ENCODE measurements at places on chromosomes 1 and 21.

DNA sequence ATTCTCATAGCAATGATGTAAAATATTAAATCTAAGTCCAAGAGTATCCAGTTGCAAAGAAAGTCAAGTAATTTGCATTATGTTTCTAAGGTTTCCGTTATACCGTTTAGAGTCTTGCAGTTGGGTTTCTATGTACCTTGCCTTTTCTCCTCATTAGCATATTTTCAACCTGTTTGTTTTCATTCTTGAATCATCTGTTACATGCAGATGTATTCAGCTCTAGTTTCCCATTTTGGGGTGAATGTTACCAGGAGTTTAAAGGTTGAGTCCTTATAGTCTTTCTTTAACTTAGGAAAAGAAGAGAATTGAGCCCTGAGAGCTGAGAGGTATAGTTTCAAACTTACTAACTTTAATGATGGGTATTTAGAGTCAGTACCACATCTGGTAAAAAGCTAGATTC is 139.9 kb downstream of the NFIA start:
- no peak for DNase-seq

DNA sequence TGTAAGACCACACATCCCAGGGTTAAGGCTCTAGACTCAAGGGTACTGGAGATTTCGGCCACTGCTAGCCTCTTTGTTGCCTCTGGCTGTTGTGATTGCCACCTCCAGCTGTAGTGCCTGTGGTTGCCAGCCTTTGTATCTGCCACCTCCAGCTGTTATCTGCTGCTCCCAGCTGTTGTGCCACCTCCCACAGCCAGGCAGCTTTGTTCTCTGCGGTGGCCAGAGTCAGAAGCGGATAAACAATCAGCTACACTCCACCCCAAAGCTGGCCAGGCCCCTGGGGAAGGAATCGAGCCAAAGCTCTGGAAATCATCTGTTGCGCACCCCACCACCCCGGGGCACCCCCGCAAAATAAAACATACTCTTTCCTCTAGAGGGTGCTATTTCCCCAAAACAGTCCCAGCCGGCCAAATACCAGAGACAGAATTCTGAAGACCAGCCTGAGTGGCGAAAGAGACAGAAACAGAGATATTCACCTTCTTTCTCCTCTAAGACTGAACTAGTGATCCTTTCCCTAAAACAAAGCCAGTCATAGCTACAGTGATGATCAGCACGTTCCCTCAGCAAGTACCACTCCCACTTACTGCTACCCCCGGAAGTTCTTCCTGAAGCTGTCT is 14.8 kb upstream of the PIGM start:
- DNase-seq = peak; percentile 73

GRCh38 chr1:54816130-54816529 is 15.0 kb upstream of the TTC22 start:
- DNase-seq = no peak

- no peak for DNase-seq
These were observed 15.3 kb upstream of the IL23R start for GRCh38 chr1:67150931-67151330.

DNA sequence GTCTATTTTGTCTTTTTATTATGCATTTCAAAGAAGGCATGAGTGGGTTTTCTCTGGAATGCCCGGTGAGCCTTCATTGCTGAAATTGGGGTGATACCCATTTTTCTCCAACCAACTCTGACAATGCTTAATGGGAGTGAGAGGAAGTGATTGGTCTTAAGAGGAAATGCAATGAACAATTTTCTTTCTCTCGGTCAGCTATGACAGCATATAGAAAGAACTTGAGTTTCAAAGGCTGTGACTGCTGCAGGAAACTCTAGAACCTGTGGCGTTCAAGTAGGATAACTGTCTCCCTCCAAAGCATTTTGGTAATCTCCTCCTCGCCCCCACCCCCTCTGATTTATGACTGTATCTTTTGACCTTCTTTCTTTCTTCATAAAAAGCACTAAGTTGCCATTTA is 155.9 kb downstream of the LYPLAL1 start:
- DNase-seq = no peak

DNA sequence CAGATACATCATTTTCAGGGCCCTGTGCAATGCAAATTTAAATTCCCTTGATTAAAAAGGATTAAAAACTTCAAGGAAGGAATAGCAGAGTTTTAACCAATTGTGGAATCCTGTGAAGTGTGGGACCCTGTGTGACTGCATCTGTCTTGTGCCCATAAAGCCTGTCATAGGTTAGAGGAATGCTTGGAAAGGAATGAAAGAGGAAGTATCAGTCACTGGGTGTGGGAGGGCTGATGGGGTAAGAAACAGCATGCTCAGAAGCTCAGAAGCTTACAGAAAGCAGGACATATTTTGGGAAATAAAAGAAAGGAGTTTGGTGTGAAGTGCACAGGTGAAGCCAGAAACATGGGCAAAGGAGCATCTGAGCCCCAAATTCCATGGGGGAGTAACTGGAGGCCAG is 150.8 kb upstream of the ETV3 start:
- no peak for DNase-seq

DNA sequence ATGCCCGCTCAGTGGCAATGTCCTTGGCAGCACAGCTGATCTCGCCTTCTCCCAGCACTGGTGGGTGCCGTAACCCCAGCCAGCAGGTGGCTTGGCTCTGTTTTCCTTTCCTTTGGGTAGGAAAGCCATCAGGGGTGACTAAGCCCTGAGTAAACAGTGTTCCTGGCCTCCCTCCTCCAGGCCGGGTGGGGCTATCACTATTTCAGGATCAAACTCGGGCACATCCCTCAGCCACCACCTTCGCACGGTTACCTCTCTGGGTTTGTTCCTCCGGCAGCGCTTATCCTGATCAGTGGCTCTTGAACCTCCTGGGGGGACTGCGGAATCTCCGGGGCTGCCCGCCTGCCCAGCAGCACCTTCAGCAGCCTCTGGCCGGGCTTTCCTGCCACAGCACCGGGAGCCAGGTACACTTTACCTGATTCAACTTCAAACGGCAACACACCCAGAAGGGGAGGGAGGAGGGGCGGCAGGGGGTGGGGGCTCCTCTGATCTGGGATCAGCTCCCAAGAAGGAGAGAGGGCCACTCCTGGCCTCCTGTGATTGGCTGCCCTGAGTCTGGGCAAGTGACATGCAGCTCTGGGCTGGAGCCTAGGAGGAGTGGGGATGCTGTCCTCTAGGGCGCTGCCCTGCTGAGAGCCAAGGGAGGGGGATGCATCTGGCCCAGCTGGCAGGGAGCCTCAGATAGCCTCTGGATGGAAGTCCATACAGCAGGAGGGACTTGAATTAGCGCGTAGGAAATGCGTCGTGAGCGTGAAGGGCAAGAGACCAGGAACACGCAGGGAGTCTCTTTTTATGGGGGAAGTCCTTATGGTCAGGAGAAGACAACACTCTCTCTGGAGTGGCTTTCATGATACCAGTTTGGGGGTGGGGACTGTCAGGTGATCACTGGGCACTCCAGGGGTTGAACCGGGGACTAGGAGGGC is at the start of gene ASCL5:
ASCL5 (minus strand) TSS at position 353 of the 923 bp plus-strand sequence. CDS start 11,812 bp downstream, outside the sequence.
- peak; percentile 73 for DNase-seq

DNA sequence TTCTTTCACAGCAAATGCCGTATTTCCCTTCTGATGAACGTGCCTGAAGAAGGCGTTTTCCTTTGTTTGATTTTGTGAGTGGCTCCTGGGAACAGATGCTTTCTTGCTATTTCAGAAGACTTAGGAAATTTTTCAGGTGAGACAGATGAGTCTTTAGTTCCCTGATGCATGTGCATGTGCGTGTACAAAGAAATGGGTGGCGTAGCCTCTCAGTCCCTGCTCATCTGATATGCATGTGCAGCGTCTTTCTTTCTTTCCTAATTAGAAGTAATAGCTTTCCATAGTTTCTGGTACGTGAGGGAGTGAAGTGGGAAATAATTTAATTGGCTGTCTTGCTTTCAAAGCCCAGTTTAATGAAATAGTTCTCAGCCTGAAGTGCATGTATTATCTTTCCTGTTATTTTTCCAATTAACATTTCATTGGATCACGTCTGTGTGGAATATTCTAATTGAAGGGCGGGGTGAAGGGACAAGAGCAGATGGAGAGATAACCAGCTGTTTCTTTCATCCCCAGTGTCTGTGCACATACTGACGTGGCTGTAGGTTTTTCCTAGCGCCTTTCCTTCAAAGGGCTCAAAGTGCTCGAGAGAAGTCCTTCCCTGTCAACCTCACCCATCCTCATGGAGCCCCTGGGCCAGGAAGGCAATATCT is 104.3 kb downstream of the FAM78B start:
- no peak for DNase-seq

DNA sequence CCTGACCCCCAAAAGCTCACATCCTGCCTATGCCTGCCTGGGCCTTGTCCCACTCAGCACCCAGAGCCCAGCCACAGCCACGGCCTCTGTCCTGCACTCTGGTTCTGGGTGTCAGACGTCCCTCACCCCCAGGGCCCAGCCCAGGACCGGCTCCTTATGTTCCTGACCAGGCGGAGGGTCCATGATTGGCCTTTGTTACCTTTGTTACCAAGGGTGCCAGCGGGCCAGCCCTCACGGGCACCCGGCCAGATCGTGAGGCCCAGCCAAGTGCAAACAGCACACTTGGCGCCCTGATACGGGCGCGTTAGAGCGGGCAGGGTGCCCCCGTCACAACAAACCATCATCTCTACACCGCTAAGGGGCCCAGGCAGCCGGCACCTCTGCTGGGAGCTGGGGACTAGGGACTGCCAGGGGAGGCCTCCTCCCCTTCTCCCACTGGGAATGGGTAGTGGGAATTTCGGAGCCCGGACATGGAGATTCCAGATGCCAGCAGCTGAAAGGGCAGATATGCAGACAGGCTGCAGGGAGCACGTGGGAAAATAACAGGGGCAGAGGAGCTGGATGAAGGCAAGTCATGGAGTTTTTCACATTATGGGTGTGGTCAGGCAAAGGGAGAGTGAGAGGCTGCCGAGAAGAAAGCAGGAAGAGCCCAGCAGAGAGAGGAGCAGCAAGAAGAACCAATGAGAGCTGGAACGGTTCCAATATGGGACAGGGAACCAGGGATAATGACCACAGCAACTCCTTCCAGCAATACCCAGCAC is 22.1 kb downstream of the HSPG2 start:
- DNase-seq = no peak

- no peak for DNase-seq
These were observed 70.5 kb upstream of the RUNX1 start for GRCh38 chr21:35119501-35120047.

DNA sequence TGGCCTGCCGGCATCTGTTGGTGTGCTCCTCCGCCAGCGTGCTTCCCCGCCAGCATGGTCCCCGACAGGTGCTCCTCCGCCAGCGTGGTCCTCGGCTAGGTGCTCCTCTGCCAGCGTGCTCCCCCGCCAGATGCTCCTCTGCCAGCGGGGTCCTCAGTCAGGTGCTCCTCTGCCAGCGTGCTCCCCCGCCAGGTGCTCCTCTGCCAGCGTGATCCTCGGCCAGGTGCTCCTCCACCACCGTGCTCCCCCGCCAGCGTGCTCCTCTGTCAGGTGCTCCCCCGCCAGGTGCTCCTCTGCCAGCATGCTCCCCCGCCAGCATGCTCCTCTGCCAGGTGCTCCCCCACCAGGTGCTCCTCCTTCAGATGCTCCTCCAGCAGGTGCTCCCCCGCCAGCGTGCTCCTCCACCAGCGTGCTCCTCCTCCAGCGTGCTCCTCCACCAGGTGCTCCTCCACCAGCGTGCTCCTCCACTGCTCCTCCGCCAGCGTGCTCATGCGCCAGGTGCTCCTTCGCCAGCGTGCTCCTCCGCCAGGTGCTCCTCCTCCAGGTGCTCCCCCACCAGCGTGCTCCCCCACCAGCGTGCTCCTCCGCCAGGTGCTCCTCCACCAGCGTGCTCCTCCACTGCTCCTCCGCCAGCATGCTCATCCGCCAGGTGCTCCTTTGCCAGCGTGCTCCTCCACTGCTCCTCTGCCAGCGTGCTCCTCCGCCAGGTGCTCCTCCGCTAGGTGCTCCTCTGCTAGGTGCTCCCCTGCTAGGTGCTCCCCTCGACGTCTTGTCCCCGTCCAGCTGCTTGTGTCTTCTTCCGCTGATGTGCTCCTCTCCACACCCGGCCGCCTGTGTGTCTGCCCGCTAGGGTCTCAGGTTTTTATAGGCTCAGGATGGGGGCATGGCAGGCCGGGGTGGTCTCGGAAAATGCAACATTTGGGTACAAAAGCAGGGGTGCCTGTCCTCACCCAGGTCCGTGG is 223.0 kb downstream of the NRIP1 start:
- DNase-seq = no peak

GRCh38 chr1:118306851-118307250 is 121.8 kb upstream of the SPAG17 start:
- no peak for DNase-seq

DNA sequence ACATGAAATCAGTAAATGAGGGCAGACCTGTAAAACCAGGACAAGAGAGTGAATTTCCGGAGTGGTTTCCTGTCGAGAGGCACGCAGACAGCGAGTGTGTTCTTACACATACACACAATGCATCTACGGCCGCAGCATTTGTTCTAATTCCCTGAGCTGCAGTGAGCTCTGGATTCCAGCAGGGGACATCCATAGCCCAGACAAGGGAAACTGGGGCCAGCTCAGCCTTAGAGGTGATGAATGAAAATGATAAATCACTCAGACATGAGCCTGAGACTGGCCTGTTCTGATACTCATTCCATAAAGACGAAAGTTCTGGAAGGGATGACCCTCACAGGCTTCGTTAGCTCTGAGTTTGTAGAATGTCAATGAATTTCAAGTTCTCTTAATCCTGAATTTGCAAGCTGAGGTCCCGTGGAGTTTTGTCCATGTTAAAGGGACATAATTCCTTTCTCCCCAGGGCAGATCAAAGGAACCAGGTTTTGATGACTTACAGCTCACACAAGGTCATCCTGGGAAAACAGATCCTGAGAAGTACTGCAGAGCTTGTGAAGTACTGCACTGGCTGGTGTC is 207.9 kb upstream of the C1orf87 start:
- peak; percentile 85 for DNase-seq

- DNase-seq = no peak
These were observed 85.9 kb upstream of the ADAM30 start for GRCh38 chr1:119981986-119982815.

GRCh38 chr1:77081834-77082233 is 137.4 kb downstream of the PIGK start:
- no peak for DNase-seq

GRCh38 chr1:22237433-22238093 is 94.7 kb upstream of the WNT4 start:
- DNase-seq = peak; percentile 40

- DNase-seq = no peak
These were observed 466.5 kb upstream of the DEPDC1 start for GRCh38 chr1:68963353-68963752.

DNA sequence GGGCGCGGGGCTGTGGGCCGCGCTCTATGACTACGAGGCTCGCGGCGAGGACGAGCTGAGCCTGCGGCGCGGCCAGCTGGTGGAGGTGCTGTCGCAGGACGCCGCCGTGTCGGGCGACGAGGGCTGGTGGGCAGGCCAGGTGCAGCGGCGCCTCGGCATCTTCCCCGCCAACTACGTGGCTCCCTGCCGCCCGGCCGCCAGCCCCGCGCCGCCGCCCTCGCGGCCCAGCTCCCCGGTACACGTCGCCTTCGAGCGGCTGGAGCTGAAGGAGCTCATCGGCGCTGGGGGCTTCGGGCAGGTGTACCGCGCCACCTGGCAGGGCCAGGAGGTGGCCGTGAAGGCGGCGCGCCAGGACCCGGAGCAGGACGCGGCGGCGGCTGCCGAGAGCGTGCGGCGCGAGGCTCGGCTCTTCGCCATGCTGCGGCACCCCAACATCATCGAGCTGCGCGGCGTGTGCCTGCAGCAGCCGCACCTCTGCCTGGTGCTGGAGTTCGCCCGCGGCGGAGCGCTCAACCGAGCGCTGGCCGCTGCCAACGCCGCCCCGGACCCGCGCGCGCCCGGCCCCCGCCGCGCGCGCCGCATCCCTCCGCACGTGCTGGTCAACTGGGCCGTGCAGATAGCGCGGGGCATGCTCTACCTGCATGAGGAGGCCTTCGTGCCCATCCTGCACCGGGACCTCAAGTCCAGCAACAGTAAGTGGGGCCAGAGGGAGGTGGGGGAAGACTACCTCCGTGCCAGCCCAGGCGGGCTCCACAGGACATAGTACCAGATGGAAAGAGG is 808 bp downstream of the MAP3K21 start:
- DNase-seq = peak; percentile 60

Data from MCF 10A (cell line).